Activated T-helper 2 cell treated with anti-CD3 and anti-CD28 coated beads, Interferon-gamma antibody, Interleukin-2, Interleukin-4, amounts not matched to agents 10 μg/mL and 5 μg/mL and 100 μg/mL, durations not matched to agents 14 hours and 24 hours and 36 hours (primary cell): ENCODE measurements at places on chromosomes 12 and 14.

DNA sequence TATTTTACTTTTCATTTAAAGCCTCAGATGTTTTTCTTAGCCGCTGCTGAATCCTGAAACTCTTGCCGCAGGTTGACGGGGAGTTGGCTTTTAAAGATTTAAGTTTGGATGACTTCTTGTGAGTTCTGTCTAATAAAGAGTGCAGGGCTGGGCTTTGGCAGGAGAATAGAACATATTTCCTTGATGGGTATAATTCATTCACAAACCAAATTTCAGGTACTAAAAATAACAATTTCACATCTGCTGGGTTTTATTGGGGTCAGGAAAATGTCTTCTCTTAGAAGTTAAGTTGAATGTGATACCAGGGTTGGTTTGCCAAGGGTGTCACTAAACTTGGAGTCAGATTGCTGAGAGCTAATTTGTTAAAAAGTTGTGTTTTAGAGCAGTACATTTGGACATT, 9.7 kb downstream of the SP1 start:
- DNase-seq, result no peak

DNA sequence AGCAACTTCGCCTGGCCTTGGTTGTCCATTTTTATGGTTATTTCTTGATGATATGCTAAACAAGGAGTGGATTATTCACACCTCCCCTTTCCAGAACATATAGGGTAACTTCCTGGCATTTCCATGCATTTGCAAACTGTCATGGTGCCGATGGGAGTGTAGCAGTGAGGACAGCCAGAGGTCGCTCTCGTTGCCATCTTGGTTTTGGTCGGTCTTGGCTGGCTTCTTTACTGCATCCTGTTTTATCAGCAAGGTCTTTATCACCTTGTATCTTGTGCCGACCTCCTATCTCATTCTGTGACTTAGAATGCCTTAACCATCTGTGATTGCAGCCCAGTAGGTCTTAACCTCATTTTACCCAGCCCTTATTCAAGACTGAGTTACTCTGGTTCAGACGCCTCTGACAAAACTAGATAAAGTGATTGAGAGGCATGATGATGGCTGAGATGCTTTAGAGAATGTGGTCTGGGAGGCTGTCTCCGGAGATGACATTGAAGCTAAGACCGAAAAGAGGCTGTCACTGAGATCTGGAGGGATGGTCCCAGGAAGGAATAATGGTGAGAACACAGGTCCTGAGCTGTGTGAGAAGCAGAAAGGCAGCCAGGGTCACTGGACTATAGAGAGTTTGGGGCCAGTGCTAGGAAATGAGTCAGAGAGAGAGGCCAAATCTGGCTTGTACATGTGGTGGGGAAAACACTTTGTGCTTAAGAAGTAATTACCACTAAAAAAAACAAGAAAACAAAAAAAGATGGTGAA, 2.9 kb downstream of the GLT1D1 start:
- DNase-seq, result no peak

- no peak for DNase-seq
Observed at GRCh38 chr14:73800970-73801515, 50.6 kb upstream of the PTGR2 start.

- no peak for DNase-seq
Observed at GRCh38 chr12:106049105-106049504, 89.6 kb downstream of the NUAK1 start.

GRCh38 chr12:79645235-79645630, 45.5 kb downstream of the PAWR start:
- DNase-seq, result no peak

DNA sequence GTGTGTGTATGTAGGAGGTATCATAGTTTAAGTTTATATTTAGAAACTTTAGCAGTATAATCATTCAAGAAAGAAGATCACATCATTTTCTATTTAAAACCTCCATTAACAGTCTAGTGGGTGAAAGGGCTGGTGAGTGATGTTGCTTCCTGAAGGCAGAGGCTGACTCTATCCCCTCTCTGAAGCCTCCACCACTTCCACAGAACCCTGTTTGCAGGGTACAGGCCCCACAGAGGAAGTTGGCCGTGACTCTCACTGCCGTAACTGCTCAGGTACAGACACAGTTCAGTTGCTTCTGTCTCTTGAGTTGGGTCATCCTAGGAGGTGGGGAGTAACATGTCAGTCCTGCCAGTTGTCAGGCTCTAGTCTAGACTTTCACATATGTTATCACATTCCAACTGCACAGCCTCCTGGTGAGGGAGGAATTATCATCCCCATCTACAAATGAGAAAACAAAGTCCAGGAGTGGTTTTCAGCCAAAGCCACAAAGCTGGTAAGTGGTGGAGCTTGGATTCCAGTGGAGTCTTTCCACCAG, 31.5 kb downstream of the CFL2 start:
- DNase-seq, result no peak
